ENCODE measurements at places on chromosomes 3 and 15.

DNA sequence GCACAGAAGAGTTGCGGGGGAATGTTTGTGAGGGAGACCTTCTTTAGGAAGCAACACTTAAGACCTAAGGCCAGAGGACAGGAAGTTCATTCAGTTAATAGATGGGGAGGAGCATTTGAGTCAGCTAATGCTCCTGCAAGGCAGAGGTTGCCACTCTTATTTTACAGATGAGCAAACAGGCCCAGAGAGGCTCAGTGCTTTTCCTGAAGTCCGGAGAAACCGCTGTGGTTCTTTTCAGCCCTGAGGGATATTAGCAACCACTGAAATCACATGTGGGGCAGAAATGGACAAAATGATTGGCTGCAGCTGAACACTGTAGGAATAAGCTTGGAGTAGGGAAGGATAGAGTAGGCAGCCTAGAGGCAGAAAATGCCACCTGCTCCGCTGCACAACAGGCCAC, 33.3 kb upstream of the RTP4 start:
- DNase-seq, result no peak

DNA sequence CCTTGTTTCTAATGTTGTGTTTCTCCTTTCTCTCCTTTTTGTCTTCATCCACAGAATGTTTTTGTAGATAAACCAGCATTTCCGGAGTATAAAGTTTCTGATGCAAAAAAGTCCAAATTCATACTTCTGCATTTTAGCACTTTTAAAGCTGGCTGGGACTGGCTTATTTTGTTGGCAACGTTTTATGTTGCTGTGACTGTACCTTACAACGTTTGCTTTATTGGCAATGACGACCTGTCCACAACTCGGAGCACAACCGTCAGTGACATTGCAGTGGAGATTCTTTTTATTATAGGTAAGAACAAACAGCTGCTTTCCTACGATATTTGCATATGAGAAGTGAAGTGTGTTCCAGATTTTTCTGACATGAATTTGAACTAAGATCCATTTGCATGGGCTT, 199.4 kb downstream of the KCNH8 start:
- DNase-seq, result no peak

DNA sequence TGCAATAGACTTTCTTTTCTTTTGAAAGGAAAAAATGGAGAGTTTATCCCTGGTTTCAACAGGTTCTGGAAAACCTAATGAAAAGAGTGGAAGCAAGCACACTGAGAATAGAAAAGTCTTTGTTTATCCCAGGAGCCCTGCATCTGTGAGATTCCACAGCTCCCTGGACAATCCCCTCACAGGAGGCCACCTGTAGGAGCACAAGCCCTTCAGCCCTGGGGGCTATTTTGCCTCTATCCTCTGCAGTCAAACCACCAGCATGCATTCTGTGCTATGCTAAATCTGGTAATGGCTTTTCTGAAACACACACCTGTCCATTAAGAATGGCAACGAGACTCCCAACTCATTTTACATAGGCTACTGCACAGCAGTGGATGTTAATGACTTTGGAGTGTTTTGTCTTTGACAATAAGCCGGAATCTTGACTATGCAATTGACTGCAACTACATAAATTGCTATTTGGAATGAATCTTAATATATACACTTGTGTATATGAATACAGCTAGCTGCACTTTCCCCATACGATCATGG, 369.4 kb downstream of the NR2F2 start:
- no peak for DNase-seq

GRCh38 chr15:101288905-101289513, 6.0 kb downstream of the SNRPA1 start:
- DNase-seq, result peak; percentile 8

- DNase-seq, result no peak
Observed at GRCh38 chr15:100810831-100811230, 68.8 kb upstream of the ALDH1A3 start.

Data from NCI-H2227 treated with DMSO at 0.1 percent for 48 hours (cell line).